ENCODE measurements at places on chromosomes 13 and 19. TPM values are rescaled to one million over a fixed set of nuclear protein-coding genes. Genes with fewer than 3 reads are reported as not detected.

The GPC6 gene
- 19.4 TPM for total RNA-seq

The ENOX1 gene
- total RNA-seq = 2.2 TPM

The RXFP2 gene
- total RNA-seq = 0.29 TPM

The ZSWIM9 gene
- total RNA-seq = 2.4 TPM

The CEACAM3 gene
- not detected for total RNA-seq

The OLFM4 gene
- not detected for total RNA-seq

The EXOC3L2 gene
- 0.72 TPM for total RNA-seq

The CDC42EP5 gene
- total RNA-seq = 6.6 TPM

Measured in A375 (cell line).